ENCODE measurements at places on chromosomes 11 and 22.

GRCh38 chr11:726278-727220 is 20.5 kb downstream of the EPS8L2 start:
- DNase-seq = no peak

DNA sequence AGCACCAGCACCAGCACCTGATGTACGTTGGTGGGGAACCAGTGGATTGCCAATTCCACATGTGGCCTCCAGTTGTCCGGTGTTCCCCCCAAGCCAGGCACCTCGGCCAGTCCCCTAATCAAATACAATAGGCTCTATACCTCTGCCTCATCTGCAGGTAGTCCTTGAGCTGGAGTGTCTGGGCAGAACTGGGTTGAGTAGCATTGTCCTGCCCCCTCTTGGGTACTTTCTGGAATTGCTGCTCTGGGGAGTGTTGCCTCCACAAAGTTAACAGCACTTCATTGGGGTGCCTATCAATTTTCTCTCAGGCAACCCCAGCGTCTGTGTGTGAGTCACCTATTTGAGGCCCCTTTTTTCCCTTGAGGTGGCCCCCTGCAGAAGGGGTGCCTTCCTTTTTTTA is 413.0 kb upstream of the LARGE1 start:
- no peak for DNase-seq

DNA sequence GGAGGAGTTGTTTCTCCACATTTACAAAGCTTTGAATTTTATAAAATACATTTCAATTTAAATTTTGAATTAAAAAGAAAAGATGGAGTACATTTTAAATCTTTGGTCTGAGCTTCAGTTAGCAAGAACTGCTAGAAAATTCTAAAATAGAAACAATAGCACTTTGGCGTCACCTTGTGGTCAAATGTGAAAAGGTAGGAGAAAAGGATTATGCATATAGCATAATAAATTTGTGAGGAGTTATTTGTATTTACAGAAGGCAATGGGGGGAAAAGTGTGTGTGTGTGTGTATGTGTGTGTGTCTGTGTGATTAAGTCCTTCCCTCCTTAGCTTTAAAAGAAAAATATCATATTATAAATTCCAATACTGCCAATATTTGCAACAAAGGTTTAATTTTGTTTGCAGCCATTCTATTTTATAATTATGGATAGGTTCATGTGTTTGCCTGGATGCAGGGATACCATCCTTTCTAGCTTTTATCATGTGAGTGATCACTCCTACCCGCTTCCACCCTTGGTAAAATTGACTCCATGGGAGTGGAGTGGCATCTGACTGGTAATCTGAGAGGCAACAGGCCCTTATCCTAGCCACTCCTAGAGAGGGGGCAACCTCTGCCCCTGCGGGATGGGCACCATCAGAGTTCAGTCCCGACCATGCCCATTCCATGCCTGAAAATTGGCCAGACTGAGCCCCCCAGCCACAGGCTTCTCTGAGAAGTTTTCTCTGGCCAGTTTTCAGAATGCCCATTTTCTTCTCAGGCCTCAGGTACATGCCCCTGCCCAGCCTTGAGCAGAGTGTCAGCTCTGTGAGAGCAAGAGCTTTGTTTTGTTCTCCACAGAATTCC is 13.6 kb upstream of the LGR4 start:
- peak; percentile 63 for DNase-seq

DNA sequence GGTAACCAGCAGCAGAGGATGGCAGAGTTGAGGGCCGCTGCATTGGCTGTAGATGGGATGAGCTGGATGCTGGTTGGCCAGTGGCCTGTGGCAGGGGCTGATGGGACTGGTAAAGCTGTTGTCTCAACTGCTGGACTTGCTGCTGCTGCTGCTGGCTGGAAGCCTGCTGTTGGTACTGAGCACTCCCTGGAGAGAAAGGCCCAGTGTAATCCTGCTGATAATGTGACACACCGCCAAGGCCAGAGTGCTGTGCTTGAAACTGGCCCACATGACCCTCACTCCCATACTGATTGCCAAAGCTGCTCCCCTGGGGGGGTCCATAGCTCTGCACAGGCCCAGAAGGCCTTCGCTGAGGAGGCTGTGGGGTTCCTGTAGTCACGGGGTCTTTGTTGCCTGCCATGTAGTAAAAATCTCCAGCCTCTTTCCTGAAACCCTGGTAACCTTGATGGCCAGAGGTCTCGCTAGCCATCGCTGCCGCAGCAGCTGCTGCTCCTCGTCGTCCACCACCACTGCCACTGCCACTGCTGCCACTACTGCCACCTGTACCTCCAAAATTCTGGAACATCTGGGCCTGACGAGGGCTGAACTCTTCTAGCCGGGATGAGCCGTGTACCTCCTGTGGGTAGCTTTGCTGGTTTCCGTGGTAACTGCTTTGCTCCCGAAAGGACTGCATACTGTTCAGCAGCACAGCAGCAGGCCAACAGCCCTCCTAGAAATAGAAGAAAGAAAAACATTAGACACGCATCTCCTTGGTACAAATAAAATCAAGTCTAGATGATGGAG is 55.6 kb downstream of the TCF20 start:
- no peak for DNase-seq

DNA sequence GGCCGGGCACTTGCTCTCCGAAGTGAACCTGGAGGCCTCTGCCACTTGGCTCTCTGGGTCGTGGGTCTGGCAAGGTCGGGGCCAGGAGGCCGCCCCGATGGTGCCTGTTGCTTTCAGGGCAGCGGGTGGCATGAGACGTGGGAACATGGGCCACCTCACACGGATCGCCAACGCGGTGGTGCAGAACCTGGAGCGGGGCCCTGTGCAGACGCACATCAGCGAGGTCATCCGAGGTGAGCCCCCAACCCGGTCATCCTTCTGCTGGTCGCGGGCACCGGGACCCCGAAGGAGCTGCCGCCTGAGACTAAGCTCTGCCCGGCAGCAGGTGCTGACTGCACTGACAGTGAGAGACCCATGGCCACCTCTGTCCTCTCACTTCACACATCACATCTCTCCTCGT is 40.0 kb downstream of the SBF1 start:
- DNase-seq = no peak

DNA sequence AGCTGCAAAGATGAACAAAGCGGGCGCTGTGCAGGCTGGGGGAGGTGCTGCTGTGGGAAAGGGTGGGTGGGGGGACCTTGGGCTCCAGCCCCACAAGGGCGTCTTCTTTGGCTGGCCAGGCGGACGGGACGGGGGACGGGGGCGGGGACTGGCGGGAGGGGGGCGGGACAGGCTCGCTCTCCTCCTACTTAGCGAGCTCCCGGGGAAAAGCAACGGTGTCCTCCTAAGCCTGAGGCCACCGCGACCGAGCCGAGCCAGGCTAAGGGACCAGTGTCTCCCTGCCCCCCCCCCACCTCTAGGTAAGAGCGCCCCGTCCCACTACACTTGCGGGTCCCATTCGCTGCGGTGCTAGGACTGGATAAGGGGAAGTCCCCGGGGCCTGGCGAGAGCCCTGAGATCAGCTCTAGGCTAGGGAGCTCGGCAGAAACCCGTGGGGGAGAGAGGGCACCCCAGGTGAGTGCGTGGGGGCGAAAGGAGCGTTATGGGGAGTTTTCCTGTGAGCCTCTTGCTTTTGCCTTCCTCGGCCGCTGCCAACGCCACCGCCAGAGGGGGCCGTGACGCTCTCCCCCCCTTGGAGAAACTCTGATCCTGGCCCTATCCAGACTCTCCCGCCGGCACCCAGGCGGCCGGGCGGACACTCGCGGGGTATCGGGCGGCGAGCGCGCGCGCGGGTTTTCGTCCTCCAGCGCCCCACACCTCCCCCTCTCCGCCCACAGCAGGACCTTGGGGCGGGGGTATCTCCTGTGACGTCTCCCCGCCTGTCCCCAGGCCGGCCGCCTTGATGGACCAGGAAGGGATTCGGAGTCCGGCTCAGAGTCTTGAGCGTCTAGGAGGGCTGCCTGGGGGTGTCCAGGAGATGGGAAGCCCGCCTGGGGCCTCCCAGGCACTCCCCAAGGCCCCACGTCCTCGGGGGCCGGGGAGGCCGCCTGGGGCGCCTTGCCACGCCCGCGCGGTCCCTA is at the start of gene PHLDB1:
PHLDB1 (plus strand) TSS at position 215 of the 959 bp plus-strand sequence. CDS start 6,222 bp downstream, outside the sequence.
- peak; percentile 62 for DNase-seq

GRCh38 chr11:16153951-16154350 is 202.4 kb downstream of the SOX6 start:
- no peak for DNase-seq

DNA sequence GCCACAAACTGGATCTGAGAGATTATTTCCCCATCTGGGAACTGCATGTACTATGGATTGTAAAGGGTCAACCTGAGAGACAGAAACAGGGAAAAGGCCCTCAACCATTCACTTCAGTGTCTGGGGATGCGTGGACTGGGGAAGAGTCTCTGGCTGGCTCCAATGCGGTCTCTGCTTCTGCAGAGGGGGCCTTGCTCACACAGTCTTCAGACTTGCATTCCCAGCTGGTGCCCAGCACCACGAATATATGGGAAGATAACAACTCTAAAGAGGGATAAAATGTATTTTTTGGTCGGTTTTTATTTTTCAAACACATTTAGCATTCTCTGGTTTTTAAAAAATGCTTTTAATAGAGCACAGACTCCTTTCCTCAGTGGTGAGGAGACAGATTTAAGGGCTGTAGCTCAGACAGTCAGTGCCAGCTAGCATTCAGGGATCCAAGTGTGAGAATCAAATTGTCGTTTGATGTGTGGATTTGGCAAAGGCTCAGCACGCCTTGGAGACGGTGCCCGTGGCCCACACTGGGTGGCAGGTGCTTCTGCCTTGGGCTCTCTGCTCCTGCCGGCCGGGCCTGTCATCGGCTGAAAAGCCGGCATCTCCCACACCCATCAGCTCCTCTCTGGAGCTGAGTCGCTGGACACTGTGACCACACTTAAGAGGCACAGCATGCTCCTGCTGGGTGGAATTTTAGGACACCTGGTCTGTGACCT is 8.0 kb upstream of the EFCAB6 start:
- DNase-seq = no peak

GRCh38 chr22:20403779-20404140 is 9.8 kb downstream of the ZNF74 start:
- DNase-seq = no peak

- DNase-seq = no peak
These were observed 36.7 kb upstream of the PLET1 start for GRCh38 chr11:112297248-112297866.

GRCh38 chr22:37965940-37966664 is 12.6 kb downstream of the POLR2F start:
- DNase-seq = no peak

DNA sequence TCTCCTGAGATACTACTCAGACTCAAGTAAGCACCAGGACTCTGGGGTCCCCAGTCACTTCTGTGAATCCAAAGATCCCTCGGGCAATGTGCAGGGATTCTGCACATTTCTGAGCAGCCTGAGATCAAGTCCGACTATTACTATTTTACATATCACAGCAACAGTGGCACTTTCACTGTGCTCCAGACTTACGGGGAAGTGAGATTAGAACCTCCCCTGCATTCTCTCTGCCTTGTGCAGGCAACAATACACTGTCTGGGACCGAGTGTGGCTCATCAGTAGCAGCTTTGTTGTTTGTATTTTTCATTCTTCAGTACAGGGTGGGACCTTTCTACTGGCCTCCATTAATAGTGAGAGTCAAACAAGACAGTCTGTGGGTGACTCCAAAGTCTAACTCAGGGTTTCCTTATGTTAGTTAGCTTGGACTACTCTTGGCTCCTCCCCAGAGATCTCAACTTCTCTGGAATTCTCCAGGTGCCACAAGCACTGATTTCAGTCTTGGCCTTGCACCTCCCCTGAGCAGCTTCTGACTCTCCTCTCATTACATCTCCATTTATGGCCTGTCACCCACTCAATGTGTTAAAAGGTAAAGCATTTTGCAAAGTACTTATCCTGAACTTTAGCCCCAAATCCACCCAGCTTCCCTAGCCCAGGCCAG is 76.2 kb upstream of the TOP3B start:
- DNase-seq = no peak

DNA sequence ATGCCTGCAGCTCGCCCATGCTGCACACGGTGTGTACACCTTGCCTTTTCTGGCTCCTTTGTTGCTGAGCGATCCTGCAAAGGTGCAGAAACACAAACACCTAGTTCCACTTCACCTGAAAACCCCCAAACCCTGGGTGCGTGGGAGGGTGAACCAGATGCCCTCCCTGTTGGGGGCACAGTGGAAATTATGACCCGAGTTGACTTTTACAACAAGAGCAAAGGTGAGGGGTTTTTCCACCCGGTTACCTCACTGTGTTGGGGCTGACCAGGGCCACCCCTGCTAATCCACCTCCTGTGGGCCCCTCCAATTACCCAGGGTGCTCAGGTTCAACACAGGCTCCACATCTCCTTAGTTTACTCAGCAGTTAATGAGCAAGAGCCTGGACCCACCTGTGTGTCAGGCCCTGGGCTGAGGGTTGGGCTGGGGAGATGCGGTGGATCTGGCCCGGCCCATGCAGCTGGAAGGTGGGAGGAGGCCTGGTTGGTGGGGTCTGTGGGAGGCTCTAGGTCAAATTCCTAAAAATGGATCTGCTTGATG is 42.1 kb downstream of the LRRC32 start:
- DNase-seq = no peak

GRCh38 chr11:68361702-68362101 is 49.3 kb downstream of the LRP5 start:
- no peak for DNase-seq

DNA sequence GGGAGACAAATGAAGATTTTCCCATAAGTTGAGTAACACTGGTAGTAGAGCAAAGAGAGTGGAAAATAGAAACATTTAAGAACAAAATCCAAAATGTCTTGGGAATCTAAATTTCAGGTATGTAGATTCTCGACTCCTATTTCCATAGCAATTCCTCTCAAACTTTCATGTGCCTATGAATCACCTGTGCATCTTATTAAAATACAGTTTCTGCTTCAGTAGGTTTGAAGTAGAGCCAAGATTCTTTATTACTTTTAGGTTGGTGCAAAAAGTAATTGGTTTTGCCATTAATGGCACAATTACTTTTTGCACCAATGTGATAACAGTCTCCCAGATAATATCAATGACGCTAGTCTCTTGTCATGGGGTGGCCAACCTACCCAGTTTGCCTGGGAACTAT is 115.3 kb upstream of the SLC5A12 start:
- no peak for DNase-seq

GRCh38 chr11:43853781-43854180 is 26.9 kb upstream of the ALKBH3 start:
- DNase-seq = no peak

GRCh38 chr11:115630214-115630613 is 126.0 kb upstream of the CADM1 start:
- DNase-seq = no peak

- peak; percentile 25 for DNase-seq
These were observed 5.7 kb downstream of the ZP1 start for GRCh38 chr11:60872961-60873524.

DNA sequence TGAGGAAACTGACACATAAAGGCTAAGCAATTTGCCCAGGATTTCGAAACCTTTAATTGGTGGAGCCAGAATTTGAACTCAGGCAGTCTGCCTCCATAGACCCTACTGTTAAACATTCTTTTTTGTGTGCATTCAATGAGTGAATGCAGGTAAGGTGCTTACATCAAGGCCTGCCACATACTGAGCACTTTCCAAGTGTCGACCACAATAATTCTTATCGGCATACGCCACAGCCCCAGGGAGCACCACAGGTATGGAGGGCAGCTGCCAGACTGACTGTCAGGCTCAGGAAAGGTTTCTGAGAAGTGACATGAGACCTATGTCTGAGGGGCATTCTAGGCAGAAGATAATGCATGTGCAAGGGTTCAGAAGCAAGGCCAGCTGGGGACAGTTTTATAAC is 334.7 kb upstream of the NARS2 start:
- DNase-seq = no peak

All from LHCN-M2 (cell line).